ENCODE measurements at places on chromosomes 6 and 20. TPM values are rescaled to one million over a fixed set of nuclear protein-coding genes. Genes with fewer than 3 reads are reported as not detected.

GRCh38 chr20:62968378-62969178 lies 16.1 kb downstream of the SLC17A9 start:
- H3K4me1 ChIP-seq = peaks cover 2% of the 10 kb centered on the region
- no peaks in the 10 kb centered on the region for H3K36me3 ChIP-seq
- H3K4me3 ChIP-seq = no peak overlapping the region
- peaks cover 24% of the 10 kb centered on the region for H3K27me3 ChIP-seq
- H3K27ac ChIP-seq = no peak overlapping the region
- DNase-seq = no peak

Gene GABRR1
- total RNA-seq = not detected

GRCh38 chr20:48294196-48294595 lies 508.9 kb upstream of the SULF2 start:
- no peak overlapping the region for H3K27ac ChIP-seq
- H3K4me1 ChIP-seq = peaks cover 47% of the 10 kb centered on the region
- H3K36me3 ChIP-seq = no peaks in the 10 kb centered on the region
- peaks cover 15% of the 10 kb centered on the region for H3K27me3 ChIP-seq

GRCh38 chr6:124056407-124057334 lies 253.0 kb downstream of the NKAIN2 start:
- no peak overlapping the region for H3K4me3 ChIP-seq
- no peaks in the 10 kb centered on the region for H3K27me3 ChIP-seq
- peak overlapping the region; percentile 80 for H3K27ac ChIP-seq
- peaks cover 42% of the 10 kb centered on the region for H3K4me1 ChIP-seq

Gene FAM217A
- not detected for total RNA-seq

Gene METTL24
- total RNA-seq = not detected

DNA sequence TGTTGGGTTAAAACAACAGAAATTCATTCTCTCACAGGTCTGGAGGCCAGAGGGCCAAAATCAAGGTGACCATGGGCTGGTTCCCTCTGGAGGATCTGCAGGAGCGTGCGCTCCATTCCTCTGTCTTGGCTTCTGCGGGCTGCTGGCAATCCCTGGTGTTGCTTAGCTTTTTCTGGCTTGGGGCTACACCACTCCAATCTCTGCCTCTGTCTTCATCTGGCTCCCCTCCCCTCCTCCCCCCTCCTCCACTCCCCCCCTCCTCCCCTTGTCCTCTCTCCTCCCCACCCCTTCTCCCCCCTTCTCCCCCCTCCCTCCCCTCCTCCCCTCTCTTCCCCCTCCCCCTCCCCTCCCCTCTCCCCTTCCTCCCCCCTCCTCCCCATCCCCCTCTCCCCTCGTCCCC lies 321.3 kb upstream of the ARID1B start:
- H3K36me3 ChIP-seq = no peaks in the 10 kb centered on the region
- no peak overlapping the region for H3K4me3 ChIP-seq
- H3K27me3 ChIP-seq = peaks cover 5% of the 10 kb centered on the region
- no peaks in the 10 kb centered on the region for H3K4me1 ChIP-seq

DNA sequence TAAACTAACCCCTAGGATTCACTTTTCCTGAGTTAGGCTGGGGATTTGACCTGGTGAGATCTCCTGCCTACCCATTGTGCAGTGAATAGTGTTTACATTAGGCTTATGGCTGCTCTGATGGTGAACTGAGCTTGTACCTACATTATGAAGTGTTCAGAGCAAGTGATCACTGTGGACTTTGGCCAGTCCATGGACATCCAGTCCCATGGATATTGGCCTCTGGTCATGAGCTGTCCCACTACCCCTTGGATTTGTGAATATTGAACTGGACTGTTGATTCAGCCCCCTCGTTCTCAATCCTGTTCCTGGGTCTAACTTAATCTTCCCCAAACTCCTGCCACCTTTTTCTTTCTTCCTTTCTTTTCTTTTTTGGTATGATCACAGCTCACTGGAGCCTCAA lies 13.8 kb downstream of the ASIP start:
- no peak overlapping the region for H3K4me3 ChIP-seq
- DNase-seq = no peak
- H3K36me3 ChIP-seq = no peaks in the 10 kb centered on the region
- no peak overlapping the region for H3K27ac ChIP-seq
- no peaks in the 10 kb centered on the region for H3K4me1 ChIP-seq

DNA sequence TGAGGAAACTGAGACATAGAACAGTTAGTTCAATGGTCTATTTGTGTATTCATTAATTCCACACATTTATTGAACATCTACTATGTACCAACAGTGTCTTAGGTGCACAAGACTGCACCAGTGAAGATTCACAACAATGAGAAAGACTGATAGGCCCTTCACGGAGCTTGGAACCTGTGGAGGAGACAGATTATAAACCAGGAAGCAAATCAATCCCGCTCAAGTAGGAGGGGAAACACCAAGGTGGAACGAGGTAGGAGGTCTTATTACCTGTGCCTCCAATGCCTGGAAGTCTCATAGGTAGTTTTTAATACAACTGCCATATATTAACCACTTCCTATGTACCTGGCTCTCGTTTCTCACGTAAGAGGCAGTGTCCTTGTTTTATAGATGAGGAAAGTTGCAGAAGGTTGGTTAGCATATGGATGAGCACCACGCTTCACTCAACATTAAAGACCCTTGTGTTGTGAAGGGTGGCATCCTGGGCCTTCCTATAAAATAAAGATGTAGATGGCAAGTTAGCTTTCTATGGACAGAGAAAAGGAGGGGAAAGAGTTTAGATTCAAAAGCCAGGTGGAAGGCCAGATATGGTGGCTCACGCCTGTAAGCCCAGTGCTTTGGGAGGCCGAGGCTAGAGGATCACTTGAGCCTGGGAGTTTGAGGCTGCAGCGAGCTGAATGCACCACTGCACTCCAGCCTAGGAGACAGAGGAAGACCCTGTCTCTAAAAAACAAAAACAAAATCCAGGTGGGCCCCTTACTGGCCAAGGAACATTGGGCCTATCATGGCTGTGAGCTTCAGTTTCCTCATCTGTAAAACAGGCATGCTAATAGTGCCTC lies 45.1 kb downstream of the SLC13A3 start:
- no peaks in the 10 kb centered on the region for H3K36me3 ChIP-seq
- no peak for DNase-seq
- no peaks in the 10 kb centered on the region for H3K4me1 ChIP-seq
- H3K27ac ChIP-seq = no peak overlapping the region
- no peaks in the 10 kb centered on the region for H3K27me3 ChIP-seq
- H3K4me3 ChIP-seq = no peak overlapping the region

Gene ABHD16B
- not detected for total RNA-seq

Gene LST1
- not detected for total RNA-seq

Gene TCF15
- not detected for total RNA-seq

- no peak overlapping the region for H3K4me3 ChIP-seq
- peaks cover 2% of the 10 kb centered on the region for H3K36me3 ChIP-seq
- H3K4me1 ChIP-seq = no peaks in the 10 kb centered on the region
- no peak for DNase-seq
Observed at GRCh38 chr6:131222773-131223172, 87.5 kb downstream of the AKAP7 start.

GRCh38 chr6:25954756-25955155 lies 7.8 kb upstream of the TRIM38 start:
- H3K4me3 ChIP-seq = no peak overlapping the region
- peaks cover 5% of the 10 kb centered on the region for H3K27me3 ChIP-seq
- DNase-seq = no peak
- H3K36me3 ChIP-seq = no peaks in the 10 kb centered on the region

GRCh38 chr6:3081960-3082359 lies 13.7 kb downstream of the RIPK1 start:
- H3K27ac ChIP-seq = no peak overlapping the region
- peaks cover 73% of the 10 kb centered on the region for H3K36me3 ChIP-seq
- H3K4me1 ChIP-seq = no peaks in the 10 kb centered on the region
- no peaks in the 10 kb centered on the region for H3K27me3 ChIP-seq

Gene RUNX2
- 25.3 TPM for total RNA-seq

GRCh38 chr6:46407246-46407645 lies 84.0 kb downstream of the RCAN2 start:
- H3K27ac ChIP-seq = no peak overlapping the region
- H3K27me3 ChIP-seq = peaks cover 3% of the 10 kb centered on the region
- H3K4me1 ChIP-seq = no peaks in the 10 kb centered on the region
- no peak overlapping the region for H3K4me3 ChIP-seq

Gene HMGCLL1
- not detected for total RNA-seq

- H3K27me3 ChIP-seq = no peaks in the 10 kb centered on the region
- H3K36me3 ChIP-seq = no peaks in the 10 kb centered on the region
- no peak overlapping the region for H3K4me3 ChIP-seq
- peaks cover 58% of the 10 kb centered on the region for H3K4me1 ChIP-seq
- H3K27ac ChIP-seq = peak overlapping the region; percentile 49
Observed at GRCh38 chr6:131823276-131823902, 15.6 kb downstream of the ENPP1 start.

GRCh38 chr20:53187392-53188068 lies 215.4 kb downstream of the TSHZ2 start:
- H3K4me1 ChIP-seq = no peaks in the 10 kb centered on the region
- no peaks in the 10 kb centered on the region for H3K27me3 ChIP-seq
- H3K27ac ChIP-seq = no peak overlapping the region

Gene FAM8A1
- total RNA-seq = 32.2 TPM
